ENCODE measurements at places on chromosomes 16 and 17.
A peak's percentile ranks its signal among the peaks of the same experiment; 100 is the strongest.

GRCh38 chr17:64741038-64741641 lies 79.0 kb upstream of the SMURF2 start:
- no peak for DNase-seq

- no peak for DNase-seq
Observed at GRCh38 chr16:67389911-67390815, 3.1 kb downstream of the TPPP3 start.

- peak; percentile 58 for DNase-seq
Observed at GRCh38 chr16:77675464-77676324, 46.6 kb upstream of the NUDT7 start.

DNA sequence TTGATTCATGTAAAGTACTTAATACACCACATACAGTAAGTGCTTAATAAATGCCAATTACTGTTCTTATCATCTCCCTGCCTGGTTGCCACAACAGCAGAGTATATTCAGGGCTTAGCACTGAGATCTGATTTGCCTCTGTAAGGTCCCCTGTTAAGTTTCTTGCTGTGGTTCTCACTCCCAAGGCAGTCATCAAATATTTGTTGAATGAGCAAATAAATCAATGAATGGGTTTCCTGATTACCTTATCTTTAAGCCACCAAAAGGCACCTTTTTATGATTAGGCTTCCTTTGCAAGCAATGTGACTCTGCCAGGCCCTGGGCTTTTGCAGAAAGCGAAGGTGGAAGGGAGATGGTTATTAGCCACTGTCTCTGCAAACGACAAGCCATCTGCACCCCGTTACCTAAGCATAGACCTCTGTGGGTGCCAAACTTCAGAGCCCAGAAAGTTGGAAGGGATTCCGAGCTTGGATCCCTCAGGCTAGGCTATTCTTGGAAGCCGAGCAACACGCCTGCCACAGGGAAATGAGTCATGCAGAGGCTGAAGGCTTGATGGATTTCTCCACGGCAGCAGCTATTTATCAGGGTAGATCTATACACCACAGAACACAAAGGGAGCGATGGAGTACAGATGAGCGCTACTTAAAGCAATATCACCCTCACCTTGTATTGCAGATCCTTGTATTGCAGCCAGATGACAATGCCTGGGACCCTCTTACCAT lies 102.0 kb downstream of the GRIN2A start:
- DNase-seq: peak; percentile 53

DNA sequence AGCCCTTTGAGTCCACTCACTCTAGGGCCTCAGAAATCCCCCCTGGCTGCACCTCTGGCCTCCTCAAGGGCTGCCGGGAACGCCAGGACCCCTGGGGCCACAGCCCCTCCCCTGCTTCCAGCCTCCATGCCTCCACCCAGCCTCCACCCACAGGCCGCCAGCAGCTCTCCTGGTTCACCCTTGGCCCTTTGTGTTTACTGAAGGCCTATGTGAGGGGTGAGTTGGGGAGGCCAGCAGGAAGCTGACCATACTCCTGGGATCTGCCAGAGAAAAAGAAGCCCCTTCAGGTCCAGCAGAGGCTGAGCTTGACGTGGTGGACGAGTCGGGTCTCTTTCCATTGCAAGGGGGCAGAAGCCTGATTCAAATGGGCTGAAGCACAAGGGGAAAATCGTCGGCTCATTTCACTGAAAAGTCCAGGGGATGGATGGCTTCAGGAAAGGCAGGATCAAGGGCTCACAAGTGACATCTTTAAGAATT lies 18.3 kb upstream of the ATP2A3 start:
- no peak for DNase-seq

DNA sequence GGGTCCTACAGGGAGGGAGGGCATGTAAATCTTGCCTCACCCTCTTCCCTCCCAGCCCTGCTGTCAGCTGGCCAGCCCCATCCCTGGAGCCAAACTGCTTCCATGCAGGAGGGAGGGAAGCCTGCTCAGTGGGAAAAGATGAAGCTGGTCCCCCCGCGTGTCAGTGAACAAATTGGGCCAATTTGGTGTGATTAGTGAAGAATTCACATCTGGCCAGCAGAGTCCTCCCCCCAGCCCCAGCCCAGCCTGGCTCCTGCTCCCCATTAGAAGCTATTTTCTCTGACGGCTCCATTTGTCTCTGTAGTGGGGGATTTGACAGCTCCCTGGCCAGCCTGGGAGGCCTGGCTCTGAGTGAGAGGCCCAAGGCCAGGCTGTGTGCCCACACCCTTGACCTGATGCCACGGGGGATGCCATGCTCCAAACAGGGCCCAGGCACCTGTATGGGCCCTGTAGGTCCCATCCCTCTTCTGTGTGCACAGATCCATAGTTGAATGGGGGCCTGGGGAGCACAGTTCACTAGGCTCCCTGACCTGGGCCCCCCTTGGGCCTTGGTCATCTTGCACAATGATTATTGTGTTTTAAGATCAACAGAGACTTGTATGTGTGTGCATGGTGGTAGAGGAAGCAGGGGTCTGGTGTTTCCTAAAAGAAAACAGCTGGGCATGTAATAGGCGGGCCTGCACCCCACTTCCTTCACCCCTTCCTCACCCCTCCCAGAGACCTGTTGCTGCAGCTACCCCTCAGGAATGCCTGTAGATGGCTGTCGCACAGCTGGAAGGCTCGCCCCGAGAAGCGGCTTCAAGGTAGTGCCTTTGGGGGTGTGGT lies 50.7 kb upstream of the TAC4 start:
- DNase-seq: no peak

All from DMS153 (cell line).